ENCODE measurements at places on chromosomes 2 and 18.

- DNase-seq, result no peak
Observed at GRCh38 chr2:10370895-10371294, 68.2 kb downstream of the HPCAL1 start.

- no peak for DNase-seq
Observed at GRCh38 chr2:489084-489483, 188.1 kb downstream of the TMEM18 start.

DNA sequence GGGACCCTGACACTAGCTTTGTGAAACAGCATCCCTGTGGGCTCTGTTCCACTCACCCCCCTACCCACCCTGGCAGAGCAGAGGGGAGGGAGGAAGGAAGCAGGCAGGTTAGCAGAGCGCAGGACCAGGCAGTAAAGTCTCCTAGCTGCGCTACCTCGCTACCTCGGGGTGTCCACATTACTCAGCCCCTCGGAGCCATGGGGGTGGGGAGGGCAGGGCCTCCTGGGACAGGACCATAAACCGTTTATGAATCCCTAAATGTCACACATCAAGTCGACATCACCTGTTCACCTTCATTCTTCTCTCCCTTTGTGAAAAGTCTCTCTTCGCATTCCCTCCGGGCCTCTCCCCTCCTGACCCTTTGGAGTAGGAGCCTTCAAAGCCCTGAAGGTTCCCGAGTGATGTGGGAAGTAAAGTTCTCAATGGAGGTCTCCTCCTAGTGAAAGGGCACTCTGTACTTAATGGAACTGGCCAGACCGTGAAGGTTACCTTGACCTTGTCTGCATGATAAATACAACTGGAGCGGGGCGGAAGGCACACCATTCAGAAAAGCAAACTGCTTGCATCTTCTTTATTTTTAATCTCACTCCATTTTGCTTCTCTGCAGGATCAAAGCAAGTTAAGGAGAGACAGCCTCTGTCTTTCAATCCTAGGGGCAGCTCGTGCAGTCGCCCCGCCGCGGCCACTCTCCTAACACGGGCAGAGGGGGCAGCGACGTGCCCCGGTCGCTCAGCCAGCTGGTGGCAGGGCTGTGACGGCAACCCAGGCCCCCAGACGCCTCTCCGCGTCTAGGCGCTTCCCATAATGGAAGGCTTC is 23.7 kb upstream of the SMAD7 start:
- no peak for DNase-seq

- DNase-seq, result no peak
Observed at GRCh38 chr2:191626497-191627151, 51.3 kb upstream of the NABP1 start.

GRCh38 chr2:169683425-169684134 is 10.6 kb downstream of the CFAP210 start:
- DNase-seq, result no peak

- peak; percentile 56 for DNase-seq
Observed at GRCh38 chr2:55134316-55134706, 84.1 kb upstream of the RTN4 start.

- no peak for DNase-seq
Observed at GRCh38 chr18:73944715-73945114, 202.9 kb downstream of the FBXO15 start.

DNA sequence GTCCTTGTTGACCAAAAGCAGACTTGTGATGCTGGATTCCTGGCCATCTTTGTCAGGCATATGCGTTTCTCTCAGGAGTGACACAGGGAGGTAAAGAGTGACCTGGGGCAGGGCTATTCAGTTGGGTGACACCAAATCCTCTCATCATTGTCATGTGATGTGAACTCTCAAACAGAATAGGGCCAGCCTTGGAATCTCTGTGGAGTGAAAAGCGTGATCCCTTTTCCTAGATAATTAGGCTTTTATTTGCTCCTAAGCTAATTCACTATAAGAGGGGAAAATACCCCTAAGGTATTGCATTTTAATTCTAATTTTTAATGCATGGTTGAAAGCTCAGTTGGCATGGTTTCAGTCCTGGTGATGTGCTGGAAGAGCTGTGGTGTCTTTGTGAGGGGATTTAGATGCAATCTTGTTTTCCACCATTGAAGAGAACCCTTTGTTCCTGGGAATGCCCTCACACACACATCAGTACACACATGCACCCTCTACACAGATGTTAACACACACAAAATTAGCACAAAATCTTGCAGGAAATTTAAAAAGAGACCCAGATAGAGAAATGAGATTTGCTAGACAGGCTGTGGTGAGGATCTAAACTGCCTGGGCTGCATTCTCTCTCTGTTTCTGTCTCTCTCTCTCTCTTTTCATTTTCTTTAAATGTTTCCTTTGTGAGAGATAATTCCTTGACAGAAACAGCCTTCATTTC is 349.9 kb downstream of the TSN start:
- DNase-seq, result no peak

GRCh38 chr2:162795312-162795711 is 43.3 kb downstream of the KCNH7 start:
- no peak for DNase-seq

DNA sequence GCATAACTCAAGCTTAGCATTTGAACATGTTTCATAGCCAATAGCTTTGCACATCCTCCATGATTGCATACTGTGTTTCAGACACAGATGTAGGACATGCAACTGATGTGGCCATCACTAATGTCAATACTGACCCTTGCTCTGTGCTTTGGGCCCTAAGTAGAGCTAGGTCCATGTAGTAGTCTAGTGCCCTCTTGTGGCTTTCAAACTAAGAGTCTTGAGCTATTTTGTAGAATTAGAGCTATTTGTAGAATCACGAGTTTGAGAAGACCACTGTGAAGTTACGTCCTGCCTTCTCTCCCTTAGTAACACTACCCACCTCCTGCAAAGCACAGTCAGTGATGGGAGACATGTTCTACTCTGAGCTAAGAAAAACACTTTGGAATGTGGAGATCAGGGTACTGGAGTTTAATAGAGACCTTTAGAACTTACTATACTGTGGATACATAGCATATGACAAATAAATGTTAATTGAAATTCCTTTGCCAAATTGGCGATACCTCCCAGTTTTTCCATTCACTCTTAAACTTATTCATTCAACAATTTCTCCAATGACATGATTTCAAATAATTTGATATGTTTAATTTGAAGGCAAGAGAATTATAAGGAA is 306.5 kb upstream of the TNP1 start:
- peak; percentile 45 for DNase-seq

DNA sequence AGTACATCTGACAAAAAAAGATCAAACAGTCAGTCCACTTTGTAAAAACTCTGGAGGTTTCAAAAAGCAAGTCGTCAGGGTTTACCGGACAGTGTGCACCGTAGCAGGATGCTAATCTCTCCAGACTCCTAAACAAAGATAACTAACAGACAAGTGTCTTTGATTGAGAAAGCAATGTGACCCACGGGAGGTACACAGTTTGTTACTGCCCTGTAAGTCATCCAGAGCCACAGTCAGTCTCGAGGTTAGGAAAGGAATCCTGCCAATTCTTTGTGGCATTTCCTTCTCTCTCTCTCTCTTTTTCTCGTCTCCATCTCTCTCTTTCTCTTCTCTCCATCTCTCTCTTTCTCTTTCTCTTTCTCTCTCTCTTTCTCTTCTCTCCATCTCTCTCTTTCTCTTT is 42.8 kb downstream of the LRRTM4 start:
- DNase-seq, result no peak

DNA sequence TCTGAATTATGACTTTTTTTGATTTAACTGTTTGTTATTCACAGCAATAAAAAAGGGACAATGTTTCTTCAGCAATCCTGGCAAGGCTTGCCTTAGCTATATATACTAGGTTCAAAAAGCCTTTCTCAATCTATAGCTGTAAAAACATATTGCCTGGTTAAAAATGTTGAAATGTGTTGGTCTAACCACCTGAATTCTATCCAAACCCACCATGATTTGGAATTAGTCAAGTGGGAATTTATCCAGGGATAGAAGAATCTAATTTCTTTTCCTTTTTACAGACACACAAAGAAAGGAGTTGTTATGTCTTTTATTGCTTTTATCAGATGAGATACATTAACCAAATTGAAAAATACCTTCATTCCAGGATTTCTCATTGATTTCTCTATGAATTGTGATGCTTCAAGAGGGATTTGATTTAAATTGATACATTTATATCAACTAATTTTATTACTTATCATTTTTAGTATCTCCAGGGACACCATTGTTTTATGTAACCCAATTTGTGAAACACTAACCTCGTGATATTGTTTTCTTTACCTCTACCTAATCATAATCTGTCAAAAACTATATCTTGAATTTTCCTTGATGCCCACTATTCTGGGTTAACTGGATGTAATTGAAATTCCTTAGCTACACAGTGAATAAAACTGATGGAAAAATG is 88.1 kb downstream of the LRP1B start:
- DNase-seq, result no peak
